ENCODE measurements at places on chromosomes 16 and 17. TPM values are rescaled to one million over a fixed set of nuclear protein-coding genes. Genes with fewer than 3 reads are reported as not detected.

The CHMP6 gene
- total RNA-seq, result 9.4 TPM

The NPIPB9 gene
- 4.5 TPM for total RNA-seq

DNA sequence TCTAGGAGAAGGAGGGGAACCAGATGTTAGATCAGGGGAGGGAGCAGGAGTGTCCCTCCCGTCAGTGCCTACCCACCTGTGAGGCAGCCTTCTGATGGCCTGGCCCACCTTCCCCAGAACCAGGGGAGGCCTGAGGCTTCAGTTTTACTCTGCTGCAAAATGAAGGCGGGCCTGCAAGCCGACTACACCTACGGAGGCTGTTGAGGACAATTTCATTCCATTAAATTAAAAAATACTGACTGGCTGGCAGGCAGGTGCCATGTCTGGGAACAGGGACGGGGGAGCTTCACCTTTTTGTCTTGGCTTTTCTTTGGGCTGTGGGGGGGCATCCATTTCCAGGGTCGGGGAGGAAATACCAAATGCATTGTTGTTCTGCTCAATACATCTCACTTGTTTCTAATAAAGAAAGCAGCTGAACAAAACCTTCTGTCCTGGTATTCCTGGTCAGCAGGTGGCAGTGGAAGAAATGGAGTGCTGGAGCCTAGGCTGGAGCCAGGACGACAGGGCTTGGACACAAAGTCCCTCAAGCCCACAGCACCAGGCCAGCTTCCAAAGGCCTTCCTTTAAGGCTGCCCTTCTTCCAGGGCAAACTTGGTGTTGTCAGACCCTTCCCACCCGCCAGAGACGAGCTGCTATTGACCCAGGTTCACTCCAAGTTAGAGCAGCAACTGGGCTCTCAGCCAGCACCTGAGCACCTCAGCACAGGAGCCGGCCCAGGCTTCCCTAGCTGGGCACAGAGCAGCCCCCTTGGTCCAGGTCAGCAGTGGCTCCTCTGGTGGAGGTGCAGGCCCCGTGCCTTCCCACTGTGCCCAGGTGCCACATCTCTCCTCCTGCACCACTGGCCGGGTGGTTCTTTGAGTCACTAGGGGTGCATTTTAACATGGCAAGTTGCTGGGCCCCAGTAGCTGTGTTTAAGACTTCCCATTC is 23.5 kb downstream of the PLCD3 start:
- no peak for DNase-seq

- peak; percentile 47 for DNase-seq
Observed at GRCh38 chr17:81365148-81365600, 30.1 kb upstream of the BAHCC1 start.

DNA sequence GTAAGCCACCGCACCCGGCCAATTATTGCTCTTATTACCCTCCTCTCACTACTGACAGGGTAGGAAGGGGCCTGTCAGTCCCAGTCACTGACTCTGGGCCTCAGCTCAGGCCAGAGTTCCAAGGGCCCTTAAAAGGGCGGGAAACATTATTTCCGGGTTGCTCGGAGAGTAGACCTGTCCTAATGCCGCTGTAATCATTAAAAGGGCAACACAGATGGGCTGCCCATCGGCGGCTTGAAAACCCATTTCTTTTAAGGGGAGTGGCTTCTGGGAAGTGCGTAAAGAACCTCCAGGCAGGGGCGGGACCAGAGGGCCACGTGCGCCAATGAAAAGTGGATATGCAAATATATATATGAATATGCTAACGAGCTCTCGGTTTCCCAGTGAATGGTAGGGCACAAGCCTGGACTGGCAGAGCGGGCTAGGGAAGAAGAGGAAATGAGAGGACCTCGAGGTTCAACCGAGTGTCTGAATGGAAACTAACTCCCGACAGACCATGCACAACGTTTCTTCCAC is 26.6 kb downstream of the PIPOX start:
- DNase-seq, result peak; percentile 46

The FOXF1 gene
- total RNA-seq, result not detected

DNA sequence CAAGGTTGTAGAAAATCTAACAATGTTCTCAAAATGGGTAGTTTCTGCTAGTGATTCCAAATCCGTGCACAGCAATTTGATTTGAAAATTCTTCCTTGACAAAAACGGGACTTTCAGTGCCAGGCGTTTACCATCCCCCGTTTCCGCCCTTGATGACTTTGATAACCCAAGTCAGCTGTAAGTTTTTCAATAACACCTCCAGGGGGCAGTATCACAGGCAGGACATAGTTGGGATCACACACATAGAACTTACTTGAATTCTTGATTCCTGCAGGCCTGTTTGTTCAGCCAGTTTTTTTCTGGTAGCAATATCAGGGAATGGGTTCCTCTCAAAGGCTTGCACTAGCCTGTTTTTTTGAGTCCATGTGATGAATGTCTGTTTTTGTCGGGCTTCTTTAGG is 5.6 kb downstream of the DUXB start:
- no peak for DNase-seq

DNA sequence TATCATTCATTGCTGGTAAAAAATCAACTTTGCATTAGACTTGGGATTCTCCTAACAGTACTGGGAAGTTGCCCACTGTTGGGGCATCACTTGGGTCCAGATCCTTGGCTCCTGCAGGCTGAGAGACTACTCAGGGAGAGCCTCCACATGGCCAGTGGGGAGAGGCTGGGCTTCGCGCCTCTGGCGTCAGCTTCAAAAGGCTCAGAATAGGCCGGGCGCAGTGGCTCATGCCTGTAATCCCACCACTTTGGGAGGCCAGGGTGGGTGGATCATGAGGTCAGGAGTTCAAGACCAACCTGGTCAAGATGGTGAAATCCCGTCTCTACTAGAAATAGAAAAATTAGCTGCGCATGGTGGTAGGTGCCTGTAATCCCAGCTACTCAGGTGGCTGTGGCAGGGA is 3.4 kb upstream of the CSHL1 start:
- DNase-seq, result no peak

- DNase-seq, result peak; percentile 55
Observed at GRCh38 chr17:29726715-29727252, 104.1 kb upstream of the CORO6 start.

- no peak for DNase-seq
Observed at GRCh38 chr17:36756695-36757094, 155.3 kb downstream of the MRM1 start.

DNA sequence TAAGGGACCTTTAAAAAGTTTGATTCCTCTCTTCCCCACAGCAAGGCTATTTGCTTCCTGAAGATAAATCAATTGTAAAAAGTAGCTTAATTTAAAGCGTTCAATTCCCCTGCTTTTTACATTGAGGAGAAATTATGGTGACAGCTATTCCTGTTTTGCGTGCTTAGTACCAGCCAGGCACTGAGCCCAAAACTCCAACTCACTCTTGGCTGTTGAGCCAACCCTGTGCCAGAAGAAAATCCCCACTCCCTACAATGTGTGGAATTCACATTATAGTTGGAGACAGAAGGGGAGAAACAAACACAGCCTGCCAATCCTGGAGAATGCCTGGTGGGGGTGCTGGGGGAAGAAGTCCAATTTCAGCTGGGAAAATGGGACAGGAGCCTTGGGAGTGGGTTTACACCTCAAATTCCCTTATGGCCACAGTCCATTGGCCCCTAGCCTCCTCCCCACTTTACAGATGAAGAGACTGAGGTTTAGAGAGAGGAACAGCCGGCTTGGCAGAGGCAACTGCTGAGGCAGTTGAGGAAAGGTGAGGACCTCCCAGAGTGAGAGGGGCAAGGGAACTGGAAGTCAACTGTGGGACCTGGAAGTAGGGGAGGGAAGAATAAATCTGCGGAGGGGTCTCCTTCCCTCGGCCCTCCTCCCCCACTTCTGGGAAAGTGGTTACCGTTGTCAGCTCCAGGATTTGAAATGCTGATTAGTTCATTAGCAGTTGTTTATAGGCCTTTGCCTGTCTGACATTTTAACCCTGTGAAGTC is 26.1 kb downstream of the CDH1 start:
- DNase-seq, result no peak

DNA sequence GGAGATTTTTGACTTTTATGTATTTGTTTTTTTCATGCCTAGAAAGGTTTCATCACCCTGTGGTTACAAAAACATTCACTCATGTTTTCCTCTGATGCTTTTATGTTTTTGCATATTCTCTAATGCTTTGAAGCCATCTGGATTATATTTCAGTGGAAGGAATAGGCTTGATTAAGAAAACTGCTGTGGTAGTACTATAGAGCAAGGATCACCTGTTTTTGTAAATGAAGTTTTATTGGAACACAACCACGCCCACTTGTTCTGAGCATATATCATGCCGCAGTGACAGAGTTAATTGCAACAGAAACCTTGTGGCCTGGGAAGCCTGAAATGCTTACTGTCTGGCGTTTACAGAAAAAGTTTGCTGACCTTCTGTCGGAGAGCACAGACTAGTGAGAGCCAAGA is 11.5 kb downstream of the COX10 start:
- DNase-seq, result no peak

DNA sequence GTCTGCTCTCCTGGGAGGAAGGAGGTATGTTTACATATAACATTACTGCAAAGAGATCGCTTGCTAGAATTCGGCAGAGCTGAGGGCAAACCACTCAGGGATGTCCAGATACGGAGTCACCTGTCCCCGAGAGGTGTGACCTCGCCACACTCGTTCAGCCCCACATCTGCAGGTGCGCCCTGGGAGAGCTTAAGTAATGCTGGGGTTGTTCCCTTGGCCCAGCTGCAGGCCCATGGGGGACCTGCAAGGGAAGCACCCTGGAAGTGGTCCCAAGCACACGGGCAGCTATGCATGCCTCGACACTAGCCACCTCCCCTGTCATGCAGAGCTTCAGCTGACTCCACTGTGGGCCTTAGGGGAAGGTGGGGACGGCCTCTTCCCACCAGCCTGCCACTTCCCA is 22.2 kb downstream of the USP22 start:
- DNase-seq, result no peak

GRCh38 chr17:21171309-21171922 is 42.5 kb downstream of the TMEM11 start:
- DNase-seq, result no peak

- DNase-seq, result no peak
Observed at GRCh38 chr16:85490407-85491057, 122.6 kb upstream of the GSE1 start.

DNA sequence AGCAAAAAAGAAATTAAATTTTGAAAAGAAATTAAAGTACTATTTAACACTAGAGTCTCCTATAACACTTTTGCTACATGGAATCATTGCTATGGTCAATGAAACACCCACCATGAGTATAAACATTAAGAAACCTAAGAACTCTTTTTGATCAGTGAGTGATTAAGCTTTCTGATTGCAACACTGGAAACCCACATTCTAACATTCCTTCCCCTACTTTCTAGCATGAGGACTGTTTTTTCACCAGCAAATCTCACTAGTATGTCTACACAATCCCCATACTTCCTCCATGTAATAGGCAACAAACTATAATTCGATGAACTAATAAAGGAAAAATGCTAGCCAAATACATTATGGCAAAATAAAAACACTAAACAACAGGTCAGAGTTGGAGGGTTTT is 54.7 kb downstream of the SKAP1 start:
- DNase-seq, result peak; percentile 96

DNA sequence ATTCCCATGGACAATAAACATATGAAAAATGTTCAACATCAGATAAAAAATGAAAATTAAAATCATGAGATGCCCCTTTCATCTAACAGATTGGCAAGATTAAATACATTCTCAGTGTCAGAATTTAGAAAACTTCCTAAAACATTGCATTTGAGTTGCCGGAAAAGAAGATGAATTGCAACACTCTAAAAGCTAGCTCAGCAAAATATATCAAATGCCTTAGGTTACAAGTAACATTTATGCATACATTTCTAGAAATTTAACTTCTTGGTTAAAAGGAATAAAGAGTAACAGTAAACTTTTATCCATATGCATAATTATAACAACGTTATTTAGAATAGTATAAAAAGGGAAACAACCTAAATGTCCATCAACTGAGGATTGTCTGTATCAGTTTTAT is 239.0 kb downstream of the PMP22 start:
- DNase-seq, result no peak

GRCh38 chr16:68907781-68908181 is 64.5 kb downstream of the TANGO6 start:
- DNase-seq, result no peak

The CLEC18C gene
- total RNA-seq, result 4.3 TPM

The IKZF3 gene
- total RNA-seq, result 0.17 TPM

- DNase-seq, result no peak
Observed at GRCh38 chr16:74216319-74216718, 80.3 kb upstream of the PSMD7 start.

The TBC1D3K gene
- not detected for total RNA-seq

The HSPB9 gene
- not detected for total RNA-seq

DNA sequence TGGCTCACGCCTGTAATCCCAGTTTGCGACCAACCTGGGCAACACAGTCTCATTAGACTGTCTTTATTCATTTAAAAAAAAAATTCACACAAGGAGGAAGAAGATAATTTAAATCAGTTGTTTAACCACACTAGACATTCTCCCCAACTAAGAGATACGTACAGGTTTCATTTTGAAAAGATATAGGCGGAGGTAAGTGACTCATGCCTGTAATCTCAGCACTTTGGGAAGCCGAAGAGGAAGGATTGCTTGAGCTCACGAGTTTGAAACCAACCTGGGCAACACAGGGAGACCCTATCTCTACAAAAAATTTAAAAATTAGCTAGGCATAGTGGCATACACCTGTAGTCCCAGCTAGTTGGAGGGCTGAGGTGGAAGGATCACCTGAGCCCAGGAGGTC is 5.3 kb downstream of the CMTM4 start:
- DNase-seq, result no peak

DNA sequence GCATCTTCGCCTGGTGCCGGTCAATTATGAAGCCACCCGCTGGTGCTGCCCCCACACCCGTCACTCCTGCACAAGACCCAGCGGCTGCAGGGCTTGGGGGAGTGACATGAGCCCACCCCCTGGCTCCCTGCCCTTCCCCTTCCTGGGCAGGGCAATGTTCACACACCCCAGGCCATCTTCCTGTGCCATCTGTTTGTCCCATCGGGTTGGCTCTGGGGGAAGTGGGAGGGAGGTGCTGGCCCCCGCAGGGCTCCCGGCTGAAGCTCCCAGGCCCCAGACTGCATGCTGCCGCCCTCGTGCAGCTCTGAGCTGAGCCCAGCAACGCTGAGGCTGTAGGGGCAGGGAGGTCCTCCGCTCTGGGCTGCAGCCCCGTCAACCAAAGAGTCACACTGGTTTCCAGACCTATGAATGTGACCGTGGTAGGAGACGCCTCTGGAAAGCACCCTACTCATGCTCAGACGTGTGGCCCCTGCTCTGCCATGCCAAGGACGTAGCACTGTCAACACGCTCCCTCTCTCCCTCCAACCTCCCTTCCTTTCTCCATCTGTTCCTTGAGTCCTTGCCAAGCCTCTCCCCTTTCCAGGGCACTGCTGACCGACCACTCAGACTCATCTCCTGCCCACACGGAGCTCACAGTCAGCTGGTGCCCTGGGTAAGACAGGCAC is 140.4 kb downstream of the ENGASE start:
- no peak for DNase-seq

The CSHL1 gene
- not detected for total RNA-seq

The ALOX15B gene
- 2.1 TPM for total RNA-seq
